ENCODE measurements at places on chromosomes 3 and 15.

GRCh38 chr15:76169018-76169417 lies 109.2 kb downstream of the TMEM266 start:
- DNase-seq = no peak

- no peak for DNase-seq
These were observed 620.7 kb upstream of the ALCAM start for GRCh38 chr3:104746056-104746455.

- no peak for DNase-seq
These were observed 45.3 kb upstream of the PPP2R3A start for GRCh38 chr3:135920275-135920674.

GRCh38 chr15:74868059-74868458 lies 5.1 kb downstream of the SCAMP2 start:
- no peak for DNase-seq

DNA sequence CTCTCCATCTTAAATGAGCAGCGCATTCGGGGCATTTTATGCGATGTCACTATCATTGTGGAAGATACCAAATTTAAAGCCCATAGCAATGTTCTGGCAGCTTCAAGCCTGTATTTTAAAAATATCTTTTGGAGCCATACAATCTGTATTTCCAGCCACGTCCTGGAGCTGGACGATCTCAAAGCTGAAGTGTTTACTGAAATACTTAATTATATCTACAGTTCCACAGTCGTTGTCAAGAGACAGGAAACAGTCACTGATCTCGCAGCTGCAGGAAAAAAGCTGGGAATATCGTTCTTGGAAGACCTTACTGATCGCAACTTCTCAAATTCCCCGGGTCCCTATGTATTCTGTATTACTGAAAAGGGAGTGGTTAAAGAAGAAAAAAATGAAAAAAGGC lies 44.4 kb upstream of the RASA2 start:
- DNase-seq = no peak

DNA sequence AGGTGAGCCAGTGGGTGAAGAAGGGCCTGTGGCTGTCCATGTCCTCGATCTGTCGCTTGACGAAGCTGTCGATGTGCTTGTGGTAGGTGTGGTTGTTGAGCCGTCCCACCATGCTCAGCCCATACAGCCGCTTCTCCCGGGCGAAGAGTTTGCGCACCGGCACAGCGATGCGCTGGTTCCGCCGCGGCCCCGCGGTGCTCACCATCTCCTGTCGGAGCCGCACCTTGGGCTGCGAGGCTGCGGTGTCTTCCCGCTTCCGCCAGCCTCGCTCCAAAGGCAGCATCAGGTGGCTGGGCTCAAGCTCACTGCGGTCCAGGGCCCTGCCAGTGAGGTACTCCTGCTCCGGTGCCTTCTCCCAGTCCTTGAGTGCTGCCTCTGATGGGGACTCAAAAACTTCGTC lies 34.0 kb upstream of the GRIP2 start:
- no peak for DNase-seq

DNA sequence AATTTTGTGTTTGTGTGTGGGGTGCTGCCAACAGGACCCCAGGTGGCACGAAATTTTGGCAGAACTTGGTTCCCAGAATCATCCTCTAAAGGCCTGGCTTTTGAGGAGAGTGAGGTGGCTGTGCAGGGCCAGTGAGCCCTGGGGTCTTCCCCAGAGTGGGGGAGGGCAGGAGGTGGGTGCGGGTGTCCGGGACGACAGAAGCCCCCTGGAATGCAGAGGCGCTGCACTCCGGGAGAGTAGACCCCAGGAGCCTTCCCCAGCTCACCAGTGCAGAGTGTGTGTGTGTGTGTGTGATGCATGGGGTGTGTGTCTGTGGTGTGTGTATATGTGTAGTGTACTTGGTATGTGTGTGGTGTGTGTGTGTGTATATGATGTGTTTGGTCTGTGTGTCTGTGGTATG lies 44.4 kb upstream of the SEC13 start:
- DNase-seq = no peak

DNA sequence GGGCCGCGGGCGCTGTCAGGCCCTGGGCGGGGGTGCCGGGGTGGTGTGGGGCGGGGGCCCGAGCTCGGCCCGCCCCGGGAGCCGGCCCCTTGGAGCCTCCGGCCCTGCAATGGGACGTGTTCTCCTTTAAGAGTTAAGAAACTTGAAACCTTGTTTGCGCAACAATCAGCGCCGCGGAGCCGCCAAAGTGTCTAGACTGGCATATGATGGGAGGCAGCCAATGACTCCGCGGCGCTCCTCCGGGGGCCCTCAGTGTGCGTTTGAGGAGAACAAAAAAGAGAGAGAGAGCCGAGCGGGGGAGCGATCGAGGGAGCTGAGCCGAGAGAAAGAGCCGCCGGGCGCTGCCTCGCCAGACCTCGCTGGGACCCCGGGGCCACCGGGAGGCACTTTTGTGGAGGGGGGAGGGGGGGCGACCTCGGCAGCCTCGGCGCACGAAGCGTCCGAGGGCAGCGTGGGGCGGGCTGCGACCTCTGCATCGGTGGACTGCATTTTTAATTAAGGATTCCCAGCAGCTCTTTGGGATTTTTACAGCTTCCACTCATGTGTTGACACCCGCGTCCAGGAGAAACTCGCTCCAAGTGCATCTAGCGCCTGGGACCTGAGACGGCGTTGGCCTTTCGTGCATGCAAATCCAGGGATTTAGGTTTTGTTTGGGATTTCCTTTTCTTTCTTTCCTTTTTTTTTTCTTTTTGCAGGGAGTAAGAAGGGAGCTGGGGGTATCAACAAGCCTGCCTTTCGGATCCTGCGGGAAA lies at the start of gene SMAD6:
Gene SMAD6 (plus strand): TSS at position 202 of the 752 bp plus-strand sequence. CDS start 1,023 bp downstream, outside the sequence.
- DNase-seq = peak; percentile 42

DNA sequence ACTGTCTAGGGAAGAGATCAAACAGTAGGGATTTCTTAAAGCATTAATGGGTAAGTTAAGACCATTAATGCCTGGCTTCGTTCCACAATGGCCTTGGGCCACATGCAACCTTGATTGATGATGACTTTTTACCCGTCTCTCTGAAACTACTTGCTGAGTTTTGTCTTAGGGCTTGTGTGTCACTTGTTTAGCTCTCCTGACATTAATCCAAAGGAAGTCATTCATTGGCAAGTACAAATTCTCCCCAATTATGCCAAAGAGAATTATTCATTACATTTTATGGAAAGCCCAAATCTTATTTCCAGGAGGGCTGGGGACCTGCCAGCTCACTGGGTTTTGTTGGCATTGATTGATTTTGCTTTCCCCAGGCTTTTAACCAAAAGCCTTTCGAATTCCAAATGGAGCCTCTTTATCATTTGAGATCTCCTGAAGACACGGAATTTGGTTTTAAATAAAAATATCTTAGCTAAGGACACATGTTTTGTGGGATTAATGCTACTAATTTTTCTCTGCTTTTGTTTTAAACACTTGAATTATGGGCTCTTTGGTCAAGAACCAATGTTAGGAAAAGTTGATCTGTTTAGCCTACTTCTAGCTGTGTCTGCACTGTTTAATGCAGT lies 40.7 kb downstream of the SERPINI1 start:
- no peak for DNase-seq

DNA sequence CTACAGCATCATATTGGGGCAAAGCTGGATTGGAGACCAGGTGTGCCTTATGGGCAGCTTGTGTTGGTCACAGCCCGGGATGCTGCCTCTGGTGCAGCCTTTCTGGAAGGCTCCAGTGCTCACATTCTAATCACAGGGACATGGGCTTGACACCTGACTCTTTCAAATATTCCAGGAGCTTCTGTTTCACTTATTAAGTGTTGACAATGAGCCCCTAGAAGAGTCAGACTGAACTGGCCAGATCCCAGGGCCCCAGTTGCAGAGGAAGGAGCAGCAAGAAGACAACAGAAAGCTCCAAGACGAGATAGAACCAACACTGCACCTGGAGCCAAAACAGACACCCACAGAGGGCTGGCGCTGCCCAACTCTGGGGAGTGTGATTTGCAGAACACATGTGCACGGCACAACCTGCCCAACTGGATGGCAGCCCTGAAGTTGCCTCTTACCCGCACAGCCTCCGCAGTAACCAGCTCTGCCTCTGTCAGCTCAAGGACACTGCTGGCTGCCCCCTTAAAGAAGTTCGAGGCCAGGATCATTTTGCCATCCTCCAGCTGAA lies 30.3 kb downstream of the ALDH1L1 start:
- DNase-seq = no peak

DNA sequence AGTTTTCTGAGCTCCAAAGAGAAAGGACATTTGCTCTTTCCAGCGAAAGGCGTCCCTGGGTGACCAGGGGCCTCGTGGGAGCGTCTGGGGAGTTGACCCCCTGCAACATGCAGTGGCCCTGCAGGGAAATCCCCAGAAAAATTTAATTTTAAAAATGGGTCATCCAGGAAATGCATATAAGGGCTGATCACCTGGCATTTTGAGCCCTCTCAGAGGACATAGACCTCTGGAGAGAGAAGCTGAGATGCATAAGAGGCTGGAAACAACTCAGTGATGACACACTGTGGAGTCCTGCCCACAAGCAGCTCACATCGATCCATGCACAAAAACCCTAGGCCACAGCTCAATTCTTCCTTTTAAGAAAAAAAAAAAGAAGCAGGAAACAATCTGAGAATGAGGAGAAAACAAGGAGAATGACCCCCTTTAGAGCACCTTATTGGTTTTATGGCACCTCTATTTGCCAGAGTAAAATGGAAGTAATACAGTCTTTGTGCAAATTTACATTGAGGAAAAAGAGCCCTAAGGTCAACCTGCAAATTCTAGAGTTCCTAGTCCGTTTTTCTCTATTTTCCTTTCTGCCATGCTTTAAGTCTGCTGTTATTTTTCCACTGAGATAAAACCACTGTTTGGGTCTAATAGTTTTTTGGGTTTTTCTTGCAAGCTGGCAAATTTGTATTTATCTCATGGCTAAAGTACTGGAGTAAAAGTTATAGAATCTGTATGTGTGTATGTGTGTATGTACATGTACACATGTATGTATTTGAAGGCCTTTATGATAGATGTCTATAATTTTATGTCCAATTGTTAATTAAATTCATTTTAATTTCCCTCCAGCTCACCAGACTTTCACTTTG lies 6.9 kb upstream of the BDH1 start:
- DNase-seq = no peak

DNA sequence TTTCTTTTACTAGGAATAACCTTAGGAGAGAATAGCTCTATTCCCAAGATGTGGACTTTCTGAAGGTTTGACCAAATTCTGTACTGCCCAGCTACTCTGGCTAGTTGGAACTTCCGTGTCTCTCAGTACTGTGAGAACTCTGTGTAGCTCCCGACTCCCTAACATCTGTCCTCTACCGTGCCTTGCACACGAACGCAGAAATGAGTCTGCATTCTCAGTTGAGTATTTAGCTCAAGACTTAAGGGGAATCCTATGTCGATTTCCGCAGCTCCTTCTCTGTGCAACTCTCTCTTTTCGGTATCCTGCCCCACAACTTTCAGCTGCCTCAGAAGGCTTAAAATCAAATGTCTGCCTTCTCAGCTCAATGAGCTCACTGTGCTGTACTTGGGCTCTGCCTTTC lies 86.7 kb upstream of the EPHB3 start:
- DNase-seq = no peak

- DNase-seq = no peak
These were observed 473.7 kb upstream of the LMCD1 start for GRCh38 chr3:8027954-8028353.

GRCh38 chr15:72516777-72517176 lies 42.6 kb downstream of the ARIH1 start:
- no peak for DNase-seq

DNA sequence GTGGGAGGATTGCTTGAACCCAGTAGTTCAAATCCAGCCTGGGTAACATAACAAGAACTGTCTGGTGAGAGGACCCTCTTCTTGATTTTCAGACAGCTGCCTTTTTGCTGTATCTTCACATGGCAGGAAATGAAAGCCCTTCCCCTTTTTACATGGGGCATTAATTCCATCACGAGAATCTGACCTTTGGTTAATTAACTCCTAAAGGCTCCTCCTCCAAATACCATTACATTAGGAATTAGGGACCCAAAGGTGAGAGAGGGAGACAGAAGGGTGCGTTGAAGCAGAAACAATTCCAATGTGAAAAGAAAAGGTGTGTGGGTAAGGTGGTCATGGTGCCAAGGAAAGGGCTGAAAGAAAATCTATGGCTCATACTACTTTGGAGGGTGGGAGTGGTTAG lies 536.2 kb downstream of the MAGI1 start:
- no peak for DNase-seq

GRCh38 chr3:123745184-123745855 lies 138.8 kb downstream of the MYLK start:
- DNase-seq = no peak

DNA sequence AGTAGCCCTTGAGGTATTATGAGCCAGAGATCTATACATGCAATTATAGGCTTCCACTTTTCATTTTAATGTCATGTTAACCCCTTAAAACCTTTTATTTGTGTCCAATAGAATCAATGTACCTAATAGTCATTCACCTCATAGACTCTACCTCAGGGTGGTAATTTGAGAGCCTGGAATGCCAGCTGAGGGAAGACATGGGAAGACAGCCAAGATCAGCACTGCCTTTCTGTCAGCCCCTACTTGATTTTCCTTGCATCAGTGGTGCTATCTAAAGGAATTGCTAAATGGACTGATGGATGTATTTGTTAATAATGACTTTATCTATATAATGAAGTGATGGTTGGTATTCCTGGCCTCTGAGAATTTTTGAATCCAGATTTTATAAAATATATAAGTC lies 113.3 kb upstream of the GBE1 start:
- no peak for DNase-seq

GRCh38 chr3:126102530-126102951 lies 18.6 kb upstream of the SLC41A3 start:
- no peak for DNase-seq

- no peak for DNase-seq
These were observed 34.1 kb upstream of the FBLN2 start for GRCh38 chr3:13514639-13515435.

DNA sequence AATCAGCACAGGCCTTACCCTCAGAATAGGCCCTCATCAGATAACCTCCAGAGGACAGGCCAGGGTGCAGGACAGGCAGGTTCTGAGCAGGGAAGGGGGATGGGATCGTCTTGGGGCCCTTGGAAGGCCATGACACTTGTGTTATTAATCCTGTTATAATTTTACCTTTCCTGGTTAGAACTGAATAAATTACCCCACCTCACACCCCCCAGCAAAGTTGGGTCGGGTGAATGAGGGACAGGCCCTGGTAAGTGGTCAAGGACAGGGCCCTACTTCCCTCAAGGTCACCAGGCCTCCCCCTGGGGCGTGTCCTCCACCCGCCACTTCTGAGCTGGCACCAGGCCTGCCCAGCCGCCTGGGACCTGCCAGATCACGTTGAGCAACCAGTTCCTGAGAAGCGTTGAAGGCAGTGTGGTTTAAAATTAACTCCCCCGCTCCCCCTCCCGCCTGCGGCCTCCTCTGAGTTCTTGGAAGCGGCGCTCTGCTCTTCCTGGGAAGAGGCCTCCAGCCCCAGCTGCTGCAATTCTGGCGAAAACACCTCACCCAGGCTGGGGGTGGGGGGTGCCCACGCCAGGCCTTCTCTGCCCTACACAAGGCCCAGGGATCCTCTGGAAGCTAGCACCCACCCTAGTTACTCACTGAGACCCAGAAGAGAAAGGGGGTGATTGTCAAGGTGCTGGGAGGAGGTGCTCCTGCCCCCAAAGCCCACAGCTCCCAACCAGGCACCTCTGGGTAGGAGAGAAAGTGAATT lies 10.6 kb downstream of the CISH start:
- peak; percentile 76 for DNase-seq
